Body of pancreas (tissue), 4 donors: ENCODE measurements at places on chromosomes 1 and 21.
A peak's percentile ranks its signal among the peaks of the same experiment; 100 is the strongest.

GRCh38 chr1:59071289-59071688 is 225.6 kb upstream of the FGGY start:
- H3K4me1 ChIP-seq, result peaks cover 18% of the 10 kb centered on the region
- H3K4me3 ChIP-seq, result no peak overlapping the region
- no peaks in the 10 kb centered on the region for H3K27me3 ChIP-seq
- peak; percentile 26 for DNase-seq
- no peaks in the 10 kb centered on the region for H3K36me3 ChIP-seq

DNA sequence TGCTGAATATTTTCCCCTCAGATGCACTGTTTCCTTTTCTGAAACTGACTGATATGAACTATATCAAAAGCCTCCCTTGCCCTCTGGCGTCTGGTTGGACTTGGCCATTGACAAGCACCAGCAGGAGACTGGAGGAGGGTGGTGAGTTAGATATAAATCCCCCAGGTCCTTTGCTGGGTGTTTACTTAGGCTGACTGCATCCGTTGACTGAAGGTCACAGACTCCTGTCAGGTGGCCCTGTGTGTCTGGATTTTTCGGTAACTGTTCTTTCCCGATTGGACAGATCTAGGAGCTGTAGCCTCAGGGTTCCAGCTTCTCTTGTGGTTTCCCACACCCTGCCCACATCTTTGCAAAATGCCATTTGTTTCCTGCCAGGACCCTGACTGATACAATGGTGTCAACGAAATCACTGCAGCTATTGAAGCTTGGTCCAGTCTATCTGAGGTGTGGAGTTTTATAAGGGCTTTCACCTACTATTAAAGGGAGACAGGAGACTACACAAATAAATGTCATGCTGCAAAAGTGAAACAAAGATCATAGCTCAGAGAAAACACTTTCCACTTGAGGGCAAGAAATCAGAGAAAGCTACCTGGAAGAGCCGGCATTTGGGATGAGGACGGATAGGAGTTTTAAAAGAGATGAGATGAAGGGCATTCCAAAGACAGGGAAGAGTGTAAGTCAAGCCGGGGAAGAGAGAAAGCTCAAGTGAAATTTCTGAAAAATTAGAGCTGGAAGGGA is 1.5 kb upstream of the MAGI3 start:
- peak overlapping the region; percentile 95 for H3K27ac ChIP-seq
- H3K27me3 ChIP-seq, result no peaks in the 10 kb centered on the region
- H3K4me1 ChIP-seq, result peaks cover 16% of the 10 kb centered on the region
- H3K36me3 ChIP-seq, result no peaks in the 10 kb centered on the region

GRCh38 chr1:99781798-99782197 is 15.4 kb upstream of the FRRS1 start:
- no peaks in the 10 kb centered on the region for H3K4me1 ChIP-seq
- H3K27ac ChIP-seq, result no peak overlapping the region
- no peak for DNase-seq

DNA sequence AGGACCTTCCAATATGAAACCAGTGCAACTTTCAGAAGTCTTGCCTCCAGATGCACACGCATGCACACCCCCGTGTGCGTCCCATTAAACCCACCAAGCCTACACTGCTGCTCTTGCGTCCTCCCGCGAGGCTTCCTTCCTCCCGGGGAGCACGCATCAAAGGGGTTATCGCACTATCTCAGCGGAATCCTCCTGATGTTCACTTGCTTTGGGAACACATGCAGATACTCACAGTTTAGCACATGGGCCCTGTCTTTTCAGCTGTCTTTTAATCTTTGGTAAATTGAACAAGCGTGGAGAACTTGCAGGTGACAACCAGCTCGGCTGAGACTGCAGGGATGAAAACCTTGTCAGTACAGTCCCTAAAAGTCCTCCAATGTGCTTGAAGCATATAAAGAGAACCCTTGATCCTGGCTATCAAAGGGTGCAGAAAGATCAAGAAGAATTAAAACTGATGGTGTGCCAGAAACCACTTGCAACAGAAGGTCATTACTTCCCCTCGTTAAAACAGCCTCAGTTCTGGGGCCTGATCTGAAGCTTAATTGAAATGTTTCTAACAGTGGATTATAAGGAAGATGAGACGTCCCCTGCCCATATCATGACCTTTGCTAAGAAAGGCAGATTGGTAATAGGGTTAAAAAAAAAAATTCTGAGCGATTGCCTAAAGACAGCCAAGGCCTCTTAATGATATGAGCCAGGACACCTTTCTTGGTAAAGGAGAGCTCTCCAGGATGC is 149.4 kb upstream of the LMO4 start:
- no peak overlapping the region for H3K27ac ChIP-seq
- no peak overlapping the region for H3K4me3 ChIP-seq
- H3K4me1 ChIP-seq, result no peaks in the 10 kb centered on the region
- H3K27me3 ChIP-seq, result no peaks in the 10 kb centered on the region
- no peak for DNase-seq

DNA sequence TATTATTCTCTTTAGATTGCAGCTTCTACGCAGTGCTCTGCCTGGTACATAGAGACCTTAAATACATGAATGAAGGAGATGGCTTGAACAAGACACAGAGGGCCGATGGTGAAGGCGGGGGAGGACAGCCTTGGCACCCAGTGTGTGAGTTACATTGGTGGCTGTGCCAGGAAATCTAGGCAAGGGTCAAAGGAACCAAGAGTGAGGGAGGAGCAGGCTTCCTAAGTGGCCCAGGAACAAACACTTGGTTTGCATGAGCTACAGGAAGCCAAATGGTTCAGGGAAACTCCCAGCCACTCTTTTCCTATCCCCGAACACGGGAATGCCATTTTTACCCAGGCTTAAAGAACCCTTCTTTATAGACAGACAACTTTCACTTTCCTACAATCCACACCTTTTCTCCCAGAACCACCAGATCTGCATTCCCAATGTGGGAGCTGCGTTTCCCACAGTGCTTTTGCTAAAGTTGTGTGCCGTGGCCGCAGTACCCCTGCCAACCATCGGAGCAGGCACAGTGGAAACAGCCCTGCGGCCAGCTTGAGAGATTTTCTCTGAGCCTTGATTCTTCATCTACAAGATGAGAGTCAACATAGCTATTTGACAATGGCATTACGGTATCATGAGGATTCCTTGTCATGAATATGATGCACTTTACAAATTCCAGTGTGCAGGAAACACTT is 3.5 kb upstream of the CLEC20A start:
- no peaks in the 10 kb centered on the region for H3K4me1 ChIP-seq
- no peak for DNase-seq
- H3K4me3 ChIP-seq, result no peak overlapping the region
- no peaks in the 10 kb centered on the region for H3K36me3 ChIP-seq

- H3K27ac ChIP-seq, result no peak overlapping the region
- DNase-seq, result no peak
- no peak overlapping the region for H3K4me3 ChIP-seq
- H3K36me3 ChIP-seq, result no peaks in the 10 kb centered on the region
Observed at GRCh38 chr1:206824331-206824730, 41.1 kb upstream of the IL20 start.

GRCh38 chr1:198929111-198929604 is 290.3 kb downstream of the PTPRC start:
- DNase-seq, result no peak
- no peaks in the 10 kb centered on the region for H3K27me3 ChIP-seq
- H3K4me3 ChIP-seq, result no peak overlapping the region
- no peak overlapping the region for H3K27ac ChIP-seq
- H3K36me3 ChIP-seq, result no peaks in the 10 kb centered on the region

DNA sequence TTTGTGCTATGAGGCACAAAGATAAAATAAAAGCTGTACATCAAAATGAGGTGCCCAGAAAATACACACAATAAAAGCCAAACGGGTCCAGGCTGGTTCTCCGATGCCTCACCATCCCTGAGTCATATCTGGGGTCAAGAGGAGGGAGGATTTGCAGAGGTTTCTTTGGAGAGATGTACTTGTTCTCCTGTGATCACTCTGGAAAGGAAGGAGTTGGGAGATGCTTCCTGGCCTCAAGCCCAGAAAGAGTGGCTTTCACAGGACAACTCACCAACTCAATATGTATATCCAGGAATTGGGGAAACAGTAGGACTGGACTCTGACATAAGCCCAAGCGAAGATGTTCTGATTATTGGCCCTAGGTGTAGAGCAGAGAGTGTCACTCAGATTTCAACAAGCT is 51.9 kb downstream of the DIPK1A start:
- H3K36me3 ChIP-seq, result no peaks in the 10 kb centered on the region
- no peak for DNase-seq
- no peaks in the 10 kb centered on the region for H3K27me3 ChIP-seq

DNA sequence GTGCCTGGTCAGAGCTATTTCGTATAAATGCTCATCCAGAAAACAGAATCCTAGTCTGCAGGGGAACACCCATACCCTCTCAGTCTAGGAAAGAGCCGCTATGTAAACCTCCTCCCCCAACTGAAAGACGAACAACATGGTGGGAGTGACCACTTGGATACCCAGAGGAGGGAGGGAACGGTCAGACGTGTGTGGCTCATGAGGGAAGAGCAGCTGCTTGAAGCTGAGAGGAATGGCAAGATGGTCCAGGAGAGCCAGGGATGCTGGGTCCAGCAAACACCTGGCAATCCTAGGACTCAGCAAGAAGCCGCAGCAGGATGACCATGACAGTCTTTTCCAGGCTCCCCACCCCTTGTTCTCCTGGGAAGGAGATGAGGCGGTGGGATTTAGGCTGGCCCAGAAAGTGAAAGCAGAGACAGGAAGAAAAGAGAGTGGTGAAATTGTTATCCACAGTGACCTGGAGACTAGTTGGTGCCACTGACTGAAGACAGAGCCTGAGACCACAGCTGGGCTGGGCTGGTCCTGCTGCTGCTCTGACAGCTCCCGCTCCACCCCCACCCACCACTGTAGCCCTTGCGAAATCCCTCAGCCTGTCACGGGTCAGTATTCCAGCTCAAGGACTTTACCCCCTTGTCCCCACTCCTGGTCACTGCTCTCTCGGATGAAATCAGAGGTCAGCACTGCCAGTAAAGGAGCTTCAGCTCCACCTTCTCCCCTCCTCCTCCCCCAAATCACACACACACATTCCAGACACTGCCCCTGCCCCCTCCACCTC is 3.6 kb downstream of the CERS2 start:
- H3K36me3 ChIP-seq, result peaks cover 5% of the 10 kb centered on the region
- peaks cover 49% of the 10 kb centered on the region for H3K4me1 ChIP-seq
- H3K27me3 ChIP-seq, result no peaks in the 10 kb centered on the region
- peak; percentile 94 for DNase-seq
- H3K4me3 ChIP-seq, result no peak overlapping the region
